ENCODE measurements at places on chromosomes 5 and 9. TPM values are rescaled to one million over a fixed set of nuclear protein-coding genes. Genes with fewer than 3 reads are reported as not detected.

The PRUNE2 gene
- total RNA-seq: not detected

- DNase-seq: no peak
Observed at GRCh38 chr5:36874465-36874864, 2.1 kb upstream of the NIPBL start.

GRCh38 chr5:175816348-175816747 lies 55.0 kb upstream of the CPLX2 start:
- DNase-seq: no peak

GRCh38 chr9:105816202-105816744 lies 121.9 kb downstream of the TMEM38B start:
- DNase-seq: no peak

- DNase-seq: no peak
Observed at GRCh38 chr9:88802533-88802932, 188.7 kb upstream of the S1PR3 start.

Data from activated naive CD8-positive, alpha-beta T cell treated with anti-CD3 and anti-CD28 coated beads, Interleukin-2, amount 10 ng/mL, durations not matched to agents 7 days and 5 days (primary cell).